Astrocyte of the cerebellum (primary cell): ENCODE measurements at places on chromosomes 6 and 20.

- no peak for DNase-seq
These were observed 714.2 kb downstream of the KIF16B start for GRCh38 chr20:15859061-15859460.

GRCh38 chr6:134529921-134530320 lies 212.0 kb upstream of the SGK1 start:
- DNase-seq, result no peak

GRCh38 chr6:35140639-35141006 lies 516 bp downstream of the TCP11 start:
- no peak for DNase-seq

- no peak for DNase-seq
These were observed 9.9 kb downstream of the MAP3K4 start for GRCh38 chr6:161001421-161001820.

GRCh38 chr20:40710603-40711002 lies 21.6 kb upstream of the MAFB start:
- no peak for DNase-seq

- DNase-seq, result no peak
These were observed 2.1 kb upstream of the RBM38 start for GRCh38 chr20:57388953-57389694.

DNA sequence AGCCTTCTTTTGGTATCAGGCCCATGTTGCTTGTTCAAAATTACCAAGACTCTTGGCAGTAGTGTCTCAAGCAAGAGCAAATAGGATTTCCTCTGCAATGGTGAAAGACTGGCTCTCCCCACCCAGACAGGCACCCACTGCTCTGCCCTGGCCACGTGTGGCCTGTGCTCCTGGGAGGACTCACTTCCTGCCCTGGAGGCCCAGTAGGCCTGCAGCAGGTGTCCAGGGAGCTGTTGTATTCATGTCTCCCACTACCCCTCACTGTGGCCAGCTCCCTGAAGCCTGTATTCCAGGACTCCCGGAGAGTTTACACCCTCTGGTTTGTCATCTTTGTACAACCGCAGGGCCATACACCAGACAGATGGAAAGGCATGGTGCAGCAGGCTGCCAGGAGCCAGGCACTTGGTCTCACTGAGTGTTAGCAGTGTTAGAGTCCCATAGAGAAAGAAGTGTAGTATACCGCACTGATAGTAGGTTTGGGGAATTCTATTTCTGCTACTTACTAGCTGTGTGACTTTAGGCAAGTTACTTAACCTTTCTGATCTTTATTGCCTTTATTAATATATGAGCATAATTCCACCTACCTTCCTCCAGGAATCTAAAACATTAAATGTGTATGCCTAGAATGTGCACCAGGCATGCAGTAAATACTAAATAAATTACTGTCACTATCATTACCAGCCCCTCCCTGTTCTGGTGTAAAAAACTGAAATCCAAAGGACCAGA lies 159.7 kb downstream of the TMEM242 start:
- no peak for DNase-seq

DNA sequence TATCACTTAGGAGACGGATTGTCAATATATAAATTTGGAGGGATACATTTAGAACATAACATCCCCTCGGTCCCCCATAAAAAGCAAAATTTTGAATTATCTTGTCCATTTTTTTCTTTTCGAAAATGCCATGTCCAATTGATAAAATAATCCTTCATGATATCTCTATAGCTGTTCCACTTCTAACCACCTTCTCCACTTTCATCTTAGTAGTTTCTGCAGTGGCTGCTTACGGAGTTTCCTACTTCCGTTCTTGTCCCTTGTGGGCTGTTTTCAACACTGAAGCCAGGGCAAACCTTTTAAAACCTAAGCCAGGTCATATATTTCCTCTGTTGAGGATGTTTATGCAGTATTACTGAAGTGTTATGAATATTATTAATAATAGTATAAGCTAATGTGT lies 37.9 kb downstream of the KCNQ5 start:
- DNase-seq, result no peak

DNA sequence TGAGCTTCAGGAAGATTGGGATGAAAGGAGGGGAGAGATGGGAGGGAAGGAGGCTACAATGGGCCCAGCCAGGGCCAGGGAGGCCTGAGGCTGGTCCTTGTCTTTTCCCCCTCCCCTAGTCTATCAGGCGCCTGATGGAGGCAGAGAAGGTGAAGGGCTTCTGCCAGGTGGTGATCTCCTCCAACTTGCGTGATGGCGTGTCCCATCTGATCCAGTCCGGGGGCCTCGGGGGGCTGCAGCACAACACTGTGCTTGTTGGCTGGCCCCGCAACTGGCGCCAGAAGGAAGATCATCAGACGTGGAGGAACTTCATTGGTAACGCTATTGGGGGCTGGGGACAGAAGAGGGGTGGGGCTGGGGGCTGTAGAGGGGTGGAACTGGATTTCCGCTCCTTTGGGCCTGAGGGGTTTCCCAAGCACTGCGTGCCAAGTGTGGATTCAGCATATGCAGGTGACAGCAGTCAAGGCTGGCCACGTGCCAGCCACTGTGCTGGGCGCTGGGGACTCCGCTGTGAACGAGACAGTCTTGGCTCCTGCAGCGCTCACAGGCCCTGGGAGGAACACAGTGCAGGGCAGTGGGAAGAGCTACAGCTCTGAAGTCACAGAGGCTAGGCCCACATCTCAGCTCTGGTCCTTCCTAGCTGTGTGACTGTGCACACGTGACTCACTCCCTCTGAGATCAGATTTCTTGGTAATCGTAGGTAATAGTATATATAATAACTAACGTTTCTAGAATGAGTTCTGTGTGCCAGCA lies 22.7 kb downstream of the SLC12A5 start:
- no peak for DNase-seq

GRCh38 chr6:116278481-116278829 lies 1.3 kb downstream of the TSPYL1 start:
- DNase-seq, result no peak

- no peak for DNase-seq
These were observed 35.2 kb upstream of the TXLNB start for GRCh38 chr6:139327038-139327437.

DNA sequence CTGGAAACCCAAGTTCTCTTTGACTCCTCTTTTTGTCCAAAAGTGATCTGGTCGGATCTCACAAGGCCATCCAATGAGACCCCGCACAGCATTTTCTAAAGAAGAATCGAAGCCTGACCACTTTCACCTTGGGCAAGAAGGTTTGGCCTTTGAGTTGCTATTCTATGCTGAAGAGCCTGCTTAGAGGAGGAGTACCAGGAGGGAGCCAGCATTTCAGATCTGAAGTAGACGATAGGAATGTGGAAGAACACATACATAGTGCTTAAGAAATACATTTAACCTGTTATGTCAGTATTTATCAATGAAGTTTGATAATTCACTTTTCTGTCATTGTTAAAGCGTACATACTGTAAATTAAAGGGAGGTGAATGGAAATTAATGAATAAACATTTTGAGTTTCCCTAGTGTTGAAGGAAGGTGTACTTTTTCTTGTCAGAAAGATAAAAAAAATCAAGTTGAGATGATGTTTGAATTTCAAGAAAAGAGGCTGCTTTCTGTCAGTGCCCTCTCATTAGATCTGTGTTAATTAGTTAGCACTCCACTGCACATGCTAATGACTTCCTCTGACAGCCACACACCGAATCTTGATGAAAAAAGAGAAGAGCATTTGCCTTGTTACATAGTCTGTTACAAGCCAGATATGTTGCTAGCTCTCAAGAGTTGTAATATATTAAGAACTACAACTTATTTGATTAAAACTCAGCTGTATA lies 10.9 kb upstream of the TDRD6 start:
- DNase-seq, result no peak

DNA sequence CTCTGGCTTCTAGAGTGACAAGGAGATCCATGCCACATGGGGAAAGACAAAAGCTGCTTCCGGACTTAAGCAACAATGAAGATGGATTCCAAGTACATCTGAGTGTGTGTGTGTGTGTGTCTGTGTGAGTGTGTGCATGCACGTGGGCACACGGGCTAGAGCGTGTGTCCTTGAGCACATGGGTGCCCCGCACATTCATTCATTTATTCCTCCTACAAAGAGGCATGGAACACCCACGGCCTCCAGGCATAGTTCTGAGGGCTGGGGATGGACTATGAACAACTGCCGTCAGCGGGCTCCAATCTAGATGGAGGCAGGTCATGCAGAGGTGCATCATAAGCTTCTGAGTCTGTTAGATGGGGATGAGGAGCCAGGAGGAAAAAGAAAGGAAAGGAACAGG lies 49.1 kb downstream of the GRM4 start:
- DNase-seq, result no peak

DNA sequence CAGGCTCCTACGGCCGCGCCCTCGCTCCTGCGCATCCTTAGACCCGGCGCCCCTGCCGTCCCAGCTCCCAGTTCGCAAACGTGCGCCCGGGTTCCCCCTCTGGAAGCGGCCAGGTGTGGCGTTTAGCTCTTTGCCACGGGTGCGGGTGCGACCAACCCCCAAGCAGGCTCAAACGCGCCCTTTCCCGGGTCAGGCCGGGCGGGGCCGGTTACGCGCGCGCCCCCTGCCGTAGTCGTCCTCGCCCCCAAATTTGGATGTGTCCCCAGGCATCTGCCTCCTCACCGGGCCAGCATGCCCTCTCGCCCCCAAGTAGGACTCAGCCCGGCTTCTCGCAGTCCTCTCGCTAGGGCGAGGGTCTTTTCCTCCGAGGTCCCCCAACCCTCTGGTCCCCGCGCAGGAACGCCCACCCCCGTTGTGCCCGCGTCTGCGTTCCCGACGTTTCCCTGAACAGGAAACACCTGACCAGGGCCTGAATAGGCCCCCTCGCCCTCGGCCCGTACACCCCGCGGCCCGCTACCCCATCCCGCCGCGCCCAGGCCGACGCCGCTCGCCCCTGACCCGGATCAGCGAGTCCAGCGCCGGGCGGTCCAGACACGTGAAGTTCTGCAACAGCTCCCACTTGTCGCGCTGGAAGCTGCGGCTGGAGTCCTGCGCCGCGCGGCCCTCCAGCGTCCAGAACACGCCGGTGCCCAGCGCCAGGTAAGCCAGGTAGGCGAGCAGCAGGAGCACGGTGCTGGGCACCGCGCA lies 520 bp downstream of the KCNK17 start:
- no peak for DNase-seq

DNA sequence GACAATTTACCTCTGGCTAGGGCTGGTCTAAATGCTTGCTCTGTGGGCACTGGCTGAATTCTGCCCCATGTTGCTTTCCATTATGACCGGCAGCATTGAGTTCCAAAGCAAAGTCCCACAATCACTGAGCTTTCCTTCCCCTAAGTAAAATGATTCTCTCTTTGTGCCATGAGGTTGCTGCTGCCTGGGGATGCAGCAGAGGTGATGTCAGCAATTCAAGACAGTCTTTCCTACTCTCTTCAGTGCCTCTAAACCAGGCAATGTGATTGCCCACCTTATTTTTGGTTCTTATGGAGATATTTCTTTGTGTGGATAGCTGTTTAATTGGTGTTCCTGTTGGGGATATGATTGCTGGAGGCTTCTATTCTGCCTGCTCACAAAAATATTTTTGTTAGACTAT lies 1043.9 kb upstream of the EPHA7 start:
- no peak for DNase-seq

DNA sequence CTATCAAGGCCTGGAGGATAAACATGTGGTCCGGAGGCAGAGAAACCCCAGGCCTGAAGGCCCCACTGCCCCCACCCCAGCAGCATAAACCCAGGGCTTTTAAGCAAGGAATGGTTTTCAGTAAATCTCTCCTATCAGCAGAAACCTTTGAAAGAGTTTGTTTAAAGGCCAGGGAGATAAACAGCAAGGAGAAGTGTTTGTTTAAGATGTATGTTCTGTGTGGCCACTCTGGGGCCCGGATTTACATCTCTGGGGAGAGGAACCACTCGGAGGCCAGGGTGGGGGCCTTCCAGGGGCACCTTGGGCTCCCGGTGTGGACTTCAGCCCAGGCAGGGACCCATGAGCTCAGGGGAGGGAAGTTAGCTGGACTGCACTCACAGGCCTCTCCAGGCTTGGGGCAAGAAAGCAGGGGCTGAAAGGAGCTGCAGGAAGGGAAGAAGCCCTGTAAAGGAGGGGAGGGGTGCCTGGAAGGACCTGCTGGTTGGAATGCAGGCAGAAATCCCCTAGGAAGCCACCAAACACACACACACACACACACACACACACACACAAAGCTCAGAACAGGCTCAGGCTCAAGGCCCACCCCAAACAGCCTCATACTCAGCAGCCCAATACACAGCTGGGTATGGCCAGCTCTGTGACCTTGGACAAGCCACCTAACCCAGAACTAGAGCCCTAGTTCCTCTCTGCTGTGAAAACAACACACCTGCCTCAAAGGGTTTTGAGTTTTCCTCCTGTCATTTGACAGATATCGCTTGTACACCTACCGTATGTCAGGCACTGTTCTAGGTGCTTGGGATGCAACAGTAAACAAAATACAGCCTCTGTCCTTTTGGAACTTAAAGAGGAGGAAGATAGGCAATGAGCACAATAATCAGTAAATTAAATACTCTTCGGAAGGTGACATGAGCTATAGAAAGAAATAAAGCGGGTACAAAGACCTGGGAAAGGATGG lies 26.2 kb upstream of the FOXP4 start:
- no peak for DNase-seq

DNA sequence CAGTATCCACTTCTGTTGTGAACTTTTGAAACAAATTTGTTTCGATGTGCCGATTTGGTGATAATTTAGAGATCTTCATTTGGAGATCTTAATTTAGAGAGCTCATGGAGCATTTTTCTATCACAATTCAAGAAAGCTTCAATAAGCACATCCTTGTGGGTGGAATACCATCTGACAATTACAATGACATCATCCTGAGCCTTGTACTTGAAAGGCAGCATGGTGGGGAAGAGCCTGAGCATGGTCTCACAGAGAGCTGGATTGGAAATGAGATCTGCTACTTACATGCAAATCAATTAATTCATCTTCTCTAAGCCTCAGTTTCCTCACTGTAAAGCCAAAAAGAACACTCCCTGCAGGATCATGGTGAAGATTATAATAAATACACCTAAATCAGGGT lies 75.9 kb downstream of the FRK start:
- no peak for DNase-seq

- no peak for DNase-seq
These were observed 50.1 kb downstream of the MARCKS start for GRCh38 chr6:113907102-113907815.

DNA sequence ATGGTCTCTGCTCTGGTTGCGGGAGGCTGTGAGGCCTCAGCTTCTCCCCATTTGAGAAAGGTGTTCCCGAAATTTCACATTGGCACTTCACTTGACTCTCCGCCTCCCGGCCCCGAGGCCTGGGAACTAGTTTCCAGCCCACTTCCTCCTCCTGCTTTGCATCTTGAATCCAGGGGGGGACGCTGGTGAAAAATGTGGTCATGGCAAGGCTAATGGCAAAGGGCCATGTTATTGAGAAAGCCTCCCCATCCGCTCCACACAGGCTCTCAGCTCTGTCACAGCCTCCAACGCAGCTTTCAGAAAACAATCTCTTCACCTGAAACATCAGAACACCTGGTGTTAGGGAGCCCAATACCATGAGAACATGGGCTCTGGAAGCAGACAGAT lies 5.6 kb downstream of the PLAGL2 start:
- DNase-seq, result no peak

GRCh38 chr6:57434944-57435343 lies 117.5 kb downstream of the PRIM2 start:
- DNase-seq, result no peak

GRCh38 chr6:155040154-155040553 lies 45.0 kb downstream of the TIAM2 start:
- no peak for DNase-seq
